GM04504 (cell line): ENCODE measurements at places on chromosomes 3 and 15.
A peak's percentile ranks its signal among the peaks of the same experiment; 100 is the strongest.

DNA sequence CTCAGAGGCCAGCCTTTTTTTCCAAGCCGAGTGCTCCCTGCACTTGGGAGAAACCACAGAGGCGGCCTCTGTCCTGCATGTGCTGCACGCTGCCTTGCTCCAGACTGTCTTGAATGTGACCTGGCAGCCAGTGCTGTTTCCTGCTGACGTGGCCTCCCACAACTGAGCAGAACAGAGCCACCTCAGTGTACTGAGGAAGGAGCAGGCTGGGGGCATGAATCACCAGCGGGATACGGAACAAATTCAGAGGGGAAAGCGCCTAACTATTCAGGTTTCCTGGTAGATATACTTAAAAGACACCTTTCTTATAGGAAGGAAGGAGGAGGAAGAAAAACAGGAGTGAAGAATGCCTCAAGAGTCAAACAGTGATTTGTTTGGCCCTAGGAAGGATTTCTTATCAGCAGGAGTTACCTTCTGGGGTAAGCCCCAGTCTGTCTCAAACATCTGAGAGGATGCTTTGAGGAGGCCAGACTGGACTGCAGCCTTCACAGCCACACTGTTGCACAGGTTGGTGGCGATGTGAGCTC, 114.0 kb downstream of the FNDC3B start:
- peak; percentile 95 for DNase-seq

DNA sequence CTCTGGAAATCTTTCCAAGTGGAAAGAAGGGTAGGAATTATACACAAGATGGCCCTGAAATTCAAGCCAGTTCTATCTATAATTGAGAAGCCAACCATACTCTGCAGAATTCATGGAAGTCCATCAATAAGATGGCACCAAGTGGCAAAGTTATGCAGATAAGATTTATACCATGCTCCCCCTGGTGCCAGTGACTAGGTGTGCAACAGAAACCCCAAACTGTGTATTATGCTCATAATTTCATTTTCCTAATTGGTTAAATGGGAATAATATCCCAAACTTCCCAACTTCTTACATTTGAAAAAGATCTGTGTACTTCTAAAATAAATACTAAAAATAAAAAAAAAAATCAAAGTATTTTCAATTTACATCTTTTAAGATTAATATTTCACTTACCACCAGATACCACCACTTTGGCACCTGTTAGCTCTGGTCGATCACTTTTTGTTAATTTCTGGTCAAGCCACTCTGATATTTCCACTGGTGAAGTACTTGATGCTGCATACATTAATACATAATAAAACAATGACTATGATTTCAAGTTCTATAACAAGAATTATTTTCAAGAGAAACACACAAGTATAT, 25.9 kb downstream of the ETFA start:
- DNase-seq, result no peak

DNA sequence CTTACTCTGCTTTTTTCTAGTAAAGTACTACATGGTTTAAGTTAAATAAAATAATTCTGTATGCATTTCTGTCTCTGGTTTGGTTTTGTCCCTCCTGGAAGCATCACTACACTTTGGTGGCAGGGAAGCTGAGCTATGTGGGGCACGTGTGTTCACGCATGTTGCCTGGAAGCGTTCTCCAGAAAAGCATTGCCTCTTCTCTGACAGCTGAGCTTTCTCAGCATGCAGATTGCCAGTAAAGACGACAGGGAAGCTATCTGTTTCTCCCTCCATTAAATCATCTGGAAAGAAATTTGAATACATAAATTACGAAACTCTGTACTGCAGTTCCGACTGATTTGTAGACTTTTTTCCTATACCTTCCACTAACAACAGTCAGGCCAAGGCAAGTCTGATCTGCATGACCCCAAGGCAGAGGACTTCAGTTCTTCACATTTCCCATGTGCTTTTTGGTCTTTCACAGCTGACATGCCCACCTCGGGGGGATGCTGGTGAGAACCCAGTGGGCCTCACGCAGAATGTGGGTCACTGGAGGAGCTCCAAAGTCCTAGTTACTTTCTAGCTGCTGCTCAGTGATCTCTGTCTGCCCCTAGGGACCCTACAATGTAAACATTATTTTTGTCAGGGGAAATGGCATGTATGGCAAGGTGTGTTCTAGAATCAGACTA, 43.0 kb downstream of the PGPEP1L start:
- DNase-seq, result no peak

DNA sequence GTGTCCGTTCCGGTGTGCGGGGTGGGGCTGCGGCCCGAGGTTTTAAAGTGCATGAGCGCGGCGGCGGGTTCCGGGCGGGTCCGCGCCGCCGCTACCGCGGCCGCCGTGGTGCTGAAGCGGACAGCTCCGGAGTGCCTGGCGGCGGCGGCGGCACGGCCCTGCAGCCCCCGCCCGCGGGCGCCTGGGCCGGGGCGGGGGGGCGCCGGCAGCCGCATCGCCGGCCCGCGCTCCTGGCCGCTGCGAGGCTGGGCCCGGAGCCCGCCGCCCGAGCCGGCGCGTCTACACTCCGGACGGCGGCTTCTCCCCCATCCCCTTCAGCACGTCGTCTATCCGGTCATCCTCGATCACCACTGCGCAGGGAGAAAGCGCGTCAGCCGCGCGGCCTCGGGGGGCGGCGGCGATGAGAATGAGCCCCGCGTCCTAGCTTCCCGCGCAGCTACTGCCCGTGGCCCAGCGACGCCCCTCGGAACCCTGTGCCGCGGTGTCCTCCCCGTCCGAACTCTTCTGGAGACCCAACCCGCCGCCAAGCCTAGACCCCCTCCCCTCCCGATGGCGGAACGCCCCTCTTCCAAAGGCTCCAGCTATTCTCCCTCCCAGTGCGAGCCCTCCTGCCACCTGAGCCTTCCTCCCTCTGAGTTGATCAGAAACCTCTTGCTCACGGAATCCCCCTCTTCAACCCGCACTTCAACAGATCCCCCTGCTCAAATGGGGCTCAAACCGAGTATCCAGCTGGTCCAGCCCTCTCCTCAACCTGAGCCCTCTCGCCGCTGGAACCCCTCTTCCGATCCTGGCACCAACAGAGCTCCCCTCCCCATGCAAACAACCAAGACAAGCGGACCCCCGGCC, 1.3 kb downstream of the CAMK2N2 start:
- no peak for DNase-seq

GRCh38 chr3:134430174-134430573, 55.6 kb downstream of the ANAPC13 start:
- DNase-seq, result no peak

GRCh38 chr15:27250223-27250622, 279.2 kb downstream of the GABRG3 start:
- no peak for DNase-seq

DNA sequence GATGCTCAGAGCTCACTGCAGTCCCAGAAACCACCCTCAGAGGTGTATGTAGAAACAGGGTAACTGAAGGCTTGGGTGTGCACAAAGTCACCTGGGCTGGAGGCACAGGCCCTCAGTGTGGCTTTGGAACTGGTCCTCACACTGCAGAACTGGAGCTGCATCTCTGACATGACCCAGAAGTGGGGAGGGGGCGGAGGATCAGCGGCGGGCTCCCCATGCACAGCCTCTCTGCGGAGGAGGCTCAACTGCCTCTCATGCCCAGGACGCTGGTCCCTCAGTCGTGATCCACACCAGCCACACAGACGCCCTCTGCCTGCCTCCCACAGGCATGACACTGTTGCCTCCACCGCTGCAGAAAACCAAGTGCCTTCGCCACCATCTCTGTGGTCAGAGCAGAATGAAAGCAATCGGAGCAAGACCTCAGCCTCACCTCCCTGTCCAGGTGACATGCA, 73.7 kb downstream of the TM2D3 start:
- DNase-seq, result peak; percentile 5

GRCh38 chr15:73333001-73333400, 35.8 kb downstream of the HCN4 start:
- DNase-seq, result no peak

GRCh38 chr3:94513600-94513999, 450.7 kb downstream of the NSUN3 start:
- DNase-seq, result no peak

- DNase-seq, result no peak
Measured at GRCh38 chr3:169240786-169241486, 422.6 kb downstream of the MECOM start.

GRCh38 chr3:169929830-169930519, 18.6 kb downstream of the SAMD7 start:
- DNase-seq, result no peak

GRCh38 chr3:146342989-146343388, 92.1 kb upstream of the PLSCR4 start:
- peak; percentile 21 for DNase-seq

GRCh38 chr3:142459929-142460328, 12.1 kb upstream of the XRN1 start:
- DNase-seq, result no peak

- no peak for DNase-seq
Measured at GRCh38 chr3:11001020-11001657, 8.6 kb downstream of the SLC6A1 start.

DNA sequence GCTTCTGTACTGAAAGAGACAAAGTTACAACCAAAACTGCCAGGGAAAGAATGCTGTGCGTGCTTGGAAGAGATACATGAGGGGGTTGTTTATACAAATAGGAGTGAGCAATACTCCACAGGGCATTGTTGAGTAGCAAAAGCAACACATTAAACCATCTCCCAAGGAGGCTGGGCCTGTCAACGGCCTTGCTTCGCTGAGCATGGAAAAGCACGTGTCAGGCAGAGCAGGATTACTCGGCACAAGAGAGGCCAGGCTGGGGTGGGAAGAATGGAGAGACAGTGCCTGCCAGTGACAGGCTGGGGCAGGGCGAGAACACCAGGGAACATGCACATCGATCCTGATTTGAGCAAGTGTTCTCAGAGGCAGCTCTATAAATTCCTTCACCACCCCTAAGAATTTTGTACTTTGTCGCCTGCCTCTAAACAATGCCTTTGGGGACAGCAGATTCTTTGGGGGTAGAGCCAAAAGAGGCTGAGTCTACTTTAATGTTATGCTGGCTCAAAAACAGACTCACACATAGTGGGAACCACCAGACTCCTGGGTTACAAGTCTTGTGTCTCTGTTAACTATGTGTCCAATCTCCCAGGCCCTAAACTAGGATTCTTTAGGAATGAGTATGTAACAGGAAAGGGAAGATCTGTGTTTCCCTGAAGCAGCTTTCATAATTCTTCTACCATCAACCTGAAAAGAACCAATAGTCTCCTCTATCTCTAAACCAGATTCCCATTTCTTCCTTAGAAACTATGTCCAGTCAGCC, 67.2 kb downstream of the LIPC start:
- DNase-seq, result peak; percentile 79

GRCh38 chr15:83970295-83970890, 265.2 kb upstream of the GOLGA6L4 start:
- no peak for DNase-seq

GRCh38 chr15:29986946-29987345, 95.8 kb upstream of the GOLGA8J start:
- DNase-seq, result no peak

GRCh38 chr3:60573494-60573893, 677.8 kb downstream of the FHIT start:
- DNase-seq, result no peak

DNA sequence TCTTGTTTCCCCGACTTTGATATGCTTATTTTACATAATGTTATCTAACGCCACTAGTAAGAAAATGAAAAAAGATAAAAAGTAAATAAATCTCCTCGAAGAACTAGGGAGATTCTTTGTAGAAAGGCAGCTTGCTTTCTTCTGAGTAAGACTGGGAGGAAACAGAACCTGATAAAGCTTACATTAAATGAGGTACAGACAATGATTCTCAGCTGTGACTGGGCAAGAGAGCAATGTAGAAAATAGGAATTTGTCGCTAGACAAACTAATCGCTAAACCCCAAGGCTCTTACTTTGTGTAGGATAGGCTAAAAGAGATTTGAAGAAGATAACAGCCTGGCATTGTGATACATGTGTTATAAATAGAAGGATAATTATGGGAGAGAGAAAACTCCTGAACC, 919.0 kb upstream of the ALCAM start:
- DNase-seq, result no peak

GRCh38 chr3:117411971-117412370, 702.4 kb downstream of the TUSC7 start:
- DNase-seq, result no peak

DNA sequence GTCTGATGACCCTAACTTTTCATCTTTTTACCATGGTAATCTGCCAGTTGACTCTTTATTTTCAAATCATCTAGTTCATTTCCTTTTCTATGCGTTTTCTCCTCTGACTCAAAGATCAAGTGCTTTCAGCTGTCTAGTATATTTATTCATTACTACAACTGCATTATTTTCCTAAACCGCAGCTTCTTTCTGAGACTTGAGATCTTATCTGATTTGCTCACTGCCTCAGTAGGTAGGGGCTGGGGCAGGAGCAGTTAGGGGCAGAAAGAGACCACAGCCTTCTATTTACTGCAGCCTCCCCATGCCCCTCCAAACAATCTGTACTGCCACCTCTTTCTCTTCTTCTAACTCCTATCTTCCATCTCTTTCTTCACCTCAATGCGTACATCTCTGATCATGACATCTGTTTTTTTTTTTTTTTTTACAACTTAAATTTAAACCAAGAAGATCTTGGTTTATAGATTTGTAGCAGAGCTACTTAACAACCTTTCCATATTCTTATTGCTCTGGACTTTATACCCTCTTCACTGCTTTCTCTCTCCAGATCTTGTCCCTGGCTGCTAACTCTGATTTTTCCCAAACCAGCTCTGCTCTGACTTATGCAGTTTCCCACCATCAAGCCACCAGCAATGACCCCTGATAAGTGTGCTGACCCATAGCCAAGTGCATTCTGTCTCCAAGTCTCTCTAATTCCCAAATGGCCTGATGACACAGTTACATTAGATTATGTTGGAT, 52.2 kb downstream of the MOBP start:
- no peak for DNase-seq

- no peak for DNase-seq
Measured at GRCh38 chr3:196995646-196996355, 27.2 kb upstream of the PIGZ start.

- DNase-seq, result no peak
Measured at GRCh38 chr3:188698436-188698835, 473.3 kb upstream of the TPRG1 start.

DNA sequence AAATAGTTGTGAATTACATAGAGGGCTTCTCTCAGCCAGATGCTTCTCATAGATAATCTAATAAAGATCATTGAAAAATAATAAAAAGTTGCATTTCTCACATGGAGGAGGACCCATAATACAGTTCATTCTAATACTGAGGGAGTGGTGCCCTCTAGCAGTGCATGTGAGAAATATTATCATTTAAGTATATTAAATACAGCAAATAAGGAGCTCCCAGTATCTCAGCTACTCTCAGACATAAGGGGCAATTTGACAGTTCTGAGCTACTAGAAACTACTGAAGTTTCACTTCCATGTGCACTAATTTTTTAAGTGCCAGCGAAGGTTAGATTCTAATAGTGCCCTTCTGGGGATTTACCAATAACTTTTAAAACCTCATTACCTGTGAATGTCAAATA, 188.3 kb downstream of the IL5RA start:
- no peak for DNase-seq

DNA sequence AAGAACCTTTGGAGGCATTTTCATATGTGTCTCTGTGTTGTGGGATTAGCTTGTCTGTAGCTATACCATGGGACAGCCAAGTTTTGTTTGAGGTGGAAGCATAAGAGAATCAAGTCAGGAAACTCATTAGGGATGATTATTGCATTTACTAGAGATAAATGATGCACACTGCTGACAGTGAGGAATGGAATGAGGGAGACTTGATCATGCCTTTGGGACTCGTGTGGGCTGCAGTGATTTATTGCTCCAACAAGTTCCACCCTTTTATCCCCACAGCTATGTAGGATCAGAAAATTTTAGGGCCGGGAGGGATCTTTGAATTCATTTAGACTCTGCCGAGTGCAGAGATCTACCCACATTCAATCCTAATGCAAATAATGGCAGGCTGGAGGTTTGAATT, 16.3 kb downstream of the ZNF385D start:
- DNase-seq, result no peak
